ENCODE measurements at places on chromosomes 2 and 18.

DNA sequence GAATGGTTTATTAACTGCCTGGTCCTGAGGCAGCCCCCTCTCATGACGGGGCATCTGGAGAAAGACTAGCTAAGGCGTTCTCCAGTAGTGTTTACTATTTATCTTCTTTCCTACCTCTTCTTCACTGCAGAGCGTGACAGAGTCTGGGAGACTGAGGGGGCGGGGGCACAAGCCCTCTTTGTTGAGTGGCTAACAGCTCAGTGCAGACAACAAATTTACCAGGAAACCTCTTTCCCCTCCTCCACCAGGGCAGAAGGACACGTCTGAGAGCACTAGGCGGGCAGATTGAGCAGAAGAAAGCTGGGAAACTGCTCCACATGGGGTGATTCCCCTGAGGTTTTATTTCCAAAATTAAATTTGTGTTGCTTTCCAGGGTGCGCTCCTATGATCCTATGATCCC, 322.1 kb downstream of the CNTNAP5 start:
- no peak for DNase-seq

DNA sequence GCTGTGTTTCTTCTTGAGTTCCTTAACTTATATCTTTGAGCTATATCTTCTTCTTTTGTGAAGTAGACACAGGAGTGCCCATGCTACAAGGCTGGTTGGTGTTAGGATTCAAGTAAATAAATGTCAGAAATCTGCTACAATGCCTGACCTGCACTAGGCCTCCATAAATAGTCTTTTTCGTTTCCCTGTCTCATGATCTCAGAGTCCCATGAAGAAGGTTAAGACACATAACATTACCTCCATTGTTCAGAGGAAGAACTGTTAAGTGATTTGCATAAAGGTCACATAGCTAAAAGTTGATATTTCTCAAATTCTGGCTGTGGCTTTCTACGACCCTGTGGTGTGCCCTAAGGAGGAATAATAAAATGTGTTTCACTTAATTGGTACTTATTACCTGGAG, 228.4 kb downstream of the KCNS3 start:
- DNase-seq: no peak

- DNase-seq: no peak
Observed at GRCh38 chr2:116513991-116514390, 1300.5 kb upstream of the DDX18 start.

GRCh38 chr2:195575879-195576401, 81.1 kb upstream of the SLC39A10 start:
- DNase-seq: no peak

- no peak for DNase-seq
Observed at GRCh38 chr2:139790807-139791752, 1010.9 kb upstream of the NXPH2 start.

DNA sequence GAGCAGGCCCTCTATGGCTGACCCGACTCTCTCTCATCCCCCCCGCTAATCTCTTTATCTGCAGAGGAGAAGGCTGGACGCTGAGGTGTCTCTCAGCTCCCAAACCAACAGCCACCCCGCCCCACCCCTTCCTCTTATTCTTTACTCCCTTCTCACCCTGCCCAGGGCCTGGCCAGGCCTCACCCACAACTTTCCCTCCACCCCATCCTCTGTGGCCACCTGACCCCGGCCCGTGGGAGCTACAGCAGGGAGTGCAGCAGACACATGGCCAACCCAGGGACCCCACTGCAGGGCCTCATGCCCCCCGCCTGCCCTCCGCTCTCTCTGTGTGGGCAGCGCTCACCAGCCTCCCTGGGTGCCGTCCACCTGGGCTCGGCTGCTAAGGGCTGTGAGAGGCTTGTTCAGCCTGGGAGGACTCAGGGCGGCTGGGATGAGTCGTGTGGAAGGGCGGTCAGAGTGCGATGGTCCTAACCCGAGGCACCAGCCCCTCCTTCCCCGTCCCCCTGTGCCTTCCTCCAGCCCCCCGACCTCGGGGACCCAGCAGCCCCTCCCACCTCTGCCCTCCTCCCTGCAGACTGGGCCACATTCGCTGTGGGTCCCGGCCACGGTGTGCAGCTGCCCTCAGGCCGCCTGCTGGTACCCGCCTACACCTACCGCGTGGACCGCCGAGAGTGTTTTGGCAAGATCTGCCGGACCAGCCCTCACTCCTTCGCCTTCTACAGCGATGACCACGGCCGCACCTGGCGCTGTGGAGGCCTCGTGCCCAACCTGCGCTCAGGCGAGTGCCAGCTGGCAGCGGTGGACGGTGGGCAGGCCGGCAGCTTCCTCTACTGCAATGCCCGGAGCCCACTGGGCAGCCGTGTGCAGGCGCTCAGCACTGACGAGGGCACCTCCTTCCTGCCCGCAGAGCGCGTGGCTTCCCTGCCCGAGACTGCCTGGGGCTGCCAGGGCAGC, 6.8 kb downstream of the NEU4 start:
- no peak for DNase-seq

DNA sequence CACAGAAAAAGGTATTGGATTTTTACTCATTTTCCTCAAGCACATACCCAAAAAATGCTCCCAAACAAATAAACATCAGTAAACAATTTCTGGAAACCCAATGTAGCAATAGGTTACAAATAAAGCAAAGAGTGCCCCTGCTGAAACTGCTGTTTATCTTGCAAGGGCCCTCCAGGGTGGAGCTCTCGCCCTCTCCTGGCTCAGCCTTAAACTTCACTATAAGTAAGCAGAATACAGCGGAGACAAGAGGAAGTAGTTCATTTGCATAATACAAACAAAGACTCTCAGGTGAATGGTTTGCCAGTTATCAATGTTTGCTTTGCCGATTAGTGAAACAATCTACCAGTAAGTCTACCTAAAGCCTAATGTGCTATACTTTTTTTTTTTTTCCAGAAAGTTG, 437.6 kb downstream of the DLGAP1 start:
- peak; percentile 21 for DNase-seq

- no peak for DNase-seq
Observed at GRCh38 chr2:64101141-64101591, 43.1 kb downstream of the PELI1 start.

- DNase-seq: no peak
Observed at GRCh38 chr18:49663899-49664890, 102.3 kb downstream of the LIPG start.

- no peak for DNase-seq
Observed at GRCh38 chr2:2889646-2890045, 488.0 kb downstream of the EIPR1 start.

DNA sequence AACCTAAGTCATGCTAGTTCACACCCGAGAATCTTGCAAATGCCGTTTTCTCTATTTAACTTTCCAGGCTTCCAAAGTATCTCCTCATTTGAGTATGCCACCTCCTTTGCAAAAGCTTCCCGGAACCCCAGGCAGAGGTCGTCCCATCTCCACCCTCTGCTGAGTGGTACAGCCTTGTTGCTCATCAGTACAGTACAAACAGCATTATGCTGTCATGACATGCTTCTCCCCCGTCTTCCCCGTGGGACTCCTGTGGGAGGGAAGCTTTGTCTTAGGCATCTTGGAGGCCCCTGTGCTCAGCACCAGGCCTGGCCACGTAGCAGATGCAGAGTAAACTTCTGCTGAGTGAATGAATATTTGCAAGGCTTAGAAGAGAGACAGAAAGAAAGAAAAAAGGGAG, 102.7 kb downstream of the CDCA7 start:
- DNase-seq: no peak

- DNase-seq: peak; percentile 90
Observed at GRCh38 chr2:85133751-85134254, 611 bp downstream of the TCF7L1 start.

DNA sequence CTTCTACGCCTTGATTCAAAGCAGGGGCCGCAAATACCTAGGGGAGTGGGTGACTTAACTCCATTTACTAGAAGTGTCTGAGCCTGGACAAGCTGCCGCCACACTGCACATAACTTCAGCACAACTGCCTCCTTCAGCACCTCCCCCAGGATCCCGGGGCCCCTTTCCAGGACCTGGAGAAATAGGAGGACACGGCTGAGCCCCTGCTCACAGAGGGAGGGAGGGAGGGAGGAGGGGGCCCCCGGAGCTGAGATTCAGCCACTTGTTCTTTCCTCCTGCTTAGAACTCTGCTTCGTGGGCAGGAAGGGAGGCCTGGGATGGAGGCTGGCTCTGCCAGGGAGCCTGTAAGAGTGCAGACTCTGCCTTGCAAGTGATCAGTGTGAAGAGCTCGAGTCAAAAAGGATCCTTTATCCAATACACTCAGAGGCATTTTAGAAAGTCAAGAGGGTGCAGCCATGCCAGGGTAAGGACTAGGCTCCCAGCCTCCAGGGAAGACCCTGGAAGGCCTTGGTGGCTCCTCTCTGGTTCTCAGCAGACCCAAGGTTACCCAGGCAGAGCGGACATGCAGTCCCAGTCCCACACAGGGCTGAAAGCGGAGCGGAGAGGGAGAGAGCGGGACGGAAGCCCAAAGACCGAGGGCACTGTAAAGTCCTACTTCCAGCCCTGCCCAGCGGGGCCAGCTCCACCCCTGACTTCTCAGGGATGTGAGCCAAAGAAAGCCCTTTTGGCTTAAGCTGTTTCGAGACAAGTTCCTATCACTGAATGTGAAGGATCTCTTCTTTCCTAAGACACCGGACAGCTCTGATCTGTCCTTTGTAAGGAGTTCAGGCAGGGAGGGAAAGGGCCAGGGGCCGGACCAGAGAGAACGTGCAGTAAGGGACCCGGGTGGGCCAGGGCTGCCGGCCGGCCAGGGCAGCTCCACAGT, 8.6 kb upstream of the ARMC9 start:
- DNase-seq: no peak

Data from 8988T (cell line).